ENCODE measurements at places on chromosomes 2 and 18. TPM values are rescaled to one million over a fixed set of nuclear protein-coding genes. Genes with fewer than 3 reads are reported as not detected.
A peak's percentile ranks its signal among the peaks of the same experiment; 100 is the strongest.

DNA sequence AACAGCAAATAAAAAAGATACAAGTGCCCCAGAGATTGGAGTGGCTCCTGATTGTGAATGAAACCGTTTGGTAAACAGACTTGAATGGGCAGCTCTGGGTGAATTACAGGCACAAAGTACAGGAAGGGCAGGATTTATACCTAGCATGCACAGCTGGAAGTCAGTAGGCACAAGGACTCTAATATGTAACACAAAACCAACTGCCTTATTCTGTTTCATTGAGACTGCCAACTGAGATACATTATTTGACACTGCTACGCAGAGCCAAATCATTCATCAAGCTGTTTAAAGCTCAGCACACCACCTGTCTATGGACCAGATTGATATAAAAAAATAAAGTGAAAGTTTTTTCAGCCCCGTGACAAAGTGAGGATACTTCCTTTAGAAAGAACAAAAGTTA, 541.2 kb downstream of the NUP35 start:
- no peak overlapping the region for H3K4me3 ChIP-seq
- no peak for DNase-seq
- H3K27me3 ChIP-seq = no peaks in the 10 kb centered on the region
- H3K27ac ChIP-seq = no peak overlapping the region

GRCh38 chr18:63907664-63908063, at the start of gene SERPINB10:
SERPINB10 (plus strand) TSS chr18:63907958; CDS start chr18:63915511, 7,553 bp downstream.
- H3K27me3 ChIP-seq = no peaks in the 10 kb centered on the region
- H3K4me1 ChIP-seq = no peaks in the 10 kb centered on the region
- no peak for DNase-seq
- H3K27ac ChIP-seq = no peak within 1 kb of the TSS

DNA sequence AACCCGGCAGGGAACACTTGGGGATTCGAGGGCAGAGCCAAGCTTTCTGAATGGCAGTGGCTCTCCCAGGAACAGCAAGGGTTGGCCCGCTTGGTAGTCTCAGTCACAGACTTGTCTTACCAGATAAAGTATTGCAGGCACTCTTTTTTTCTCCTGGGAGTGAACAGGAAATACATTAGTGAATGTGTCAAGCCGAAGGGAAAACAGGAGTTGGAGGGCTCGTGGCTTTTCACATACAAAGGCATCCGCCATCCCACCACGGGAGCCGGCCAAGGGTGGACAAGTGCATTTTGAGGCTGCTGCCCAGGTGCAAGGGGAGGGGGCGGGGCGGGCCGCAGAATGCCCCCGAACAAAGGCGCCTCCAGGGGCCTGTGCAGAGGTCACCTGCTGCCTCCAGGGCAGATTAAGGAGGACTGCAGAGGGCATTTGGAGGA, 163.3 kb upstream of the SIX3 start:
- DNase-seq = no peak
- no peak overlapping the region for H3K4me3 ChIP-seq
- H3K27ac ChIP-seq = no peak overlapping the region
- H3K4me1 ChIP-seq = no peaks in the 10 kb centered on the region

DNA sequence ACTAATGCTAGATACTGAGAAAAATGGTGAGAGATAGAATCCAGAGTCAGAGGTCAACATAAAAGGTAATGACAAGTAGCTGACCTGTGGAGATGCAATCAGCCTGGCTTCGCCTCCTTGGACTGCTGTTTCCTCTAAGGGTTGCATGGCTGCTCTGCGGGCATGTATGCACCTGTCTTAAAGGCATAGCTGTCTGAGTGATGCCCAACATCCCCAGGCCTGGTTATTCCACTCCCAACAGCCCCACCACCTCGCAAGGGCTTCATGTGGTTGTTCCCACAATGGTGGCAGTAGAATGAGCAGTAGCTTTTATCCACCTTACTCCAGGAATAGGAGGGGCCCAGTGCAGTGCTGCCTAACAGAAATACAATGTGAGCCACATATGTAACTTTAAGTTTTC, 69.7 kb upstream of the ALK start:
- no peak overlapping the region for H3K27ac ChIP-seq
- no peak for DNase-seq
- no peak overlapping the region for H3K4me3 ChIP-seq
- no peaks in the 10 kb centered on the region for H3K4me1 ChIP-seq

GRCh38 chr2:88658326-88658725, 31.1 kb upstream of the EIF2AK3 start:
- no peaks in the 10 kb centered on the region for H3K4me1 ChIP-seq
- H3K4me3 ChIP-seq = no peak overlapping the region
- no peaks in the 10 kb centered on the region for H3K27me3 ChIP-seq
- H3K36me3 ChIP-seq = no peaks in the 10 kb centered on the region

- no peaks in the 10 kb centered on the region for H3K4me1 ChIP-seq
- H3K27me3 ChIP-seq = no peaks in the 10 kb centered on the region
- no peak for DNase-seq
- H3K4me3 ChIP-seq = no peak overlapping the region
- no peaks in the 10 kb centered on the region for H3K36me3 ChIP-seq
Observed at GRCh38 chr2:142710336-142710735, 167.1 kb upstream of the KYNU start.

GRCh38 chr2:74593826-74594772, 39.6 kb downstream of the DOK1 start:
- no peak overlapping the region for H3K4me3 ChIP-seq
- no peak overlapping the region for H3K27ac ChIP-seq
- DNase-seq = no peak
- H3K36me3 ChIP-seq = no peaks in the 10 kb centered on the region
- no peaks in the 10 kb centered on the region for H3K4me1 ChIP-seq
- no peaks in the 10 kb centered on the region for H3K27me3 ChIP-seq

The SEH1L gene
- 17.3 TPM for total RNA-seq

GRCh38 chr18:55102958-55103456, 143.7 kb upstream of the CCDC68 start:
- H3K4me1 ChIP-seq = no peaks in the 10 kb centered on the region
- DNase-seq = no peak
- no peaks in the 10 kb centered on the region for H3K36me3 ChIP-seq
- no peaks in the 10 kb centered on the region for H3K27me3 ChIP-seq
- H3K27ac ChIP-seq = no peak overlapping the region

The RMND5A gene
- 27.6 TPM for total RNA-seq

- no peaks in the 10 kb centered on the region for H3K4me1 ChIP-seq
- no peak overlapping the region for H3K4me3 ChIP-seq
- no peaks in the 10 kb centered on the region for H3K36me3 ChIP-seq
- no peaks in the 10 kb centered on the region for H3K27me3 ChIP-seq
- H3K27ac ChIP-seq = peak overlapping the region; percentile 62
Observed at GRCh38 chr2:237865623-237866041, 6.2 kb downstream of the RAMP1 start.

The CELF4 gene
- 1.5 TPM for total RNA-seq

DNA sequence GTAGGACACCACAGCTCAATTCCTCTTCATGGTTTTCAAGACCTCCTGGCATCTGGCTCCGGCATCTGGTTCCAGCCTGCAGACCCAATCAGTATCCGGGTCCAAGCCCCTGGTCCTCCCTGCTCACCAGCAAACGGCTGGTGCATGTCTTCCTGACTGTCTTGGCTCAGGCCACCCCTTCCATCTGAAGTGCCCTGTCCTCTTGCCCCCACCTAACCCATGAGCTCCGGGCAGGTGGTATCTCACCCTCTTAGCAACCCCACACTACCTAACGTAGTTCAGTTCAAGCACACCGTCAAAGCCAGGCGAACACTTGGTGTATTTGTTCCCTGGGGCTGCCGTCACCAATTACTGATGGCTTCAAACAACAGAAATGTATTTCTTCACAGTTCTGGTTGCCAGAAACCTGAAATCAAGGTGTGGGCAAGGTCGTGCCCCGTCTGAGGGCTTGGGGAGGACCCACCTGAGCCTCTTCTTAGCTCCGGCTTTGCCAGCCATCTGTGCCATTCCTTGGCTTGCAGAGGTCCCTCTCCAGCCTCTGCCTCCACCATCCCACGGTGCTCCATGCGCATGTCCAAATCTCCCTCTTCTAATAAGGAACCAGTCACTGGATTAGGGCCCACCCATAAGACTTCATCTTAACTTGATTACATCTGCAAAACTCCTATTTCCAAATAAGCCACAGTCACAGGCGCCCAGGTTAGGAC, 47.2 kb upstream of the ID2 start:
- H3K27ac ChIP-seq = no peak overlapping the region
- H3K36me3 ChIP-seq = no peaks in the 10 kb centered on the region
- no peaks in the 10 kb centered on the region for H3K27me3 ChIP-seq
- no peak for DNase-seq
- no peak overlapping the region for H3K4me3 ChIP-seq

DNA sequence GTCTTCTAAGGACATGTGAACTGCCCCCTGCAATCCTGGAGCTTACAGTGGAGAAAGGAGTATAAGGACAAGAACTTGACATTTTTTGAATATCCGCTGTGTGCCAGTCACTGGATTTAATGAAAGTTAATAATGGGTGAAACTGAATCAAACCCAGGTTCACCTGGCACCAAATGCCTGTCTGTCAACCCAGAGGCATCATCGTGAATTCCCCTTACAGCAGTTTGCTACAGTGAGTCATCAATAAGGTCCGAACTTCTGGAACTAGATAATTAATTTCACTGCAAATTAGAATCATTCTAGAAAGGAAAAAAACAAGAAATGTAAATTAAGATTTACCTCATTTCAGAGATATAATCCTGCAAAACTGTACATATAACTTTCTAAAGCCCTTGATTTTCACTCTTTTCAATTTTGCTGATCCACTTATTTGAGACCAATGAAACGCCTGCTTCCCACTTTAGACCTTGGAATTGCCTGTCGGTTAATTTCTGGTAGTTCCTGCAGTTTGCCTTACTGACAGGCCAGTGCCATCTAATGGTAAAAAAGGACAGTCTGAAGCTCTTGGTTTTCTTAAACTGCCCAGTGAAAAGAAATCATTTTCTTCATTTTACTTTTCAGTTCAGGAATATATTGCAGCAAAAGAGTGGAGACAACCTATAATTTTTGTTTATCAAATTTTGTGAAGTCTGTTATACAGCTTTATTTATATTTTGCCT, 8.2 kb downstream of the DSG2 start:
- no peaks in the 10 kb centered on the region for H3K36me3 ChIP-seq
- no peak overlapping the region for H3K4me3 ChIP-seq
- no peaks in the 10 kb centered on the region for H3K27me3 ChIP-seq
- H3K27ac ChIP-seq = no peak overlapping the region

The CCDC85A gene
- 6.8 TPM for total RNA-seq

- H3K36me3 ChIP-seq = no peaks in the 10 kb centered on the region
- peaks cover 4% of the 10 kb centered on the region for H3K4me1 ChIP-seq
- H3K27me3 ChIP-seq = no peaks in the 10 kb centered on the region
- peak overlapping the region; percentile 67 for H3K4me3 ChIP-seq
- peak overlapping the region; percentile 100 for H3K27ac ChIP-seq
Observed at GRCh38 chr18:9913151-9913525, 678 bp upstream of the VAPA start.

GRCh38 chr2:100941646-100942240, 60.3 kb upstream of the RPL31 start:
- H3K4me1 ChIP-seq = no peaks in the 10 kb centered on the region
- H3K27me3 ChIP-seq = no peaks in the 10 kb centered on the region
- DNase-seq = no peak
- no peaks in the 10 kb centered on the region for H3K36me3 ChIP-seq
- no peak overlapping the region for H3K4me3 ChIP-seq
- H3K27ac ChIP-seq = no peak overlapping the region

The TMEM247 gene
- total RNA-seq = not detected

- no peaks in the 10 kb centered on the region for H3K36me3 ChIP-seq
- no peak for DNase-seq
- no peaks in the 10 kb centered on the region for H3K27me3 ChIP-seq
- H3K27ac ChIP-seq = no peak overlapping the region
Observed at GRCh38 chr18:54255141-54255540, 14.2 kb upstream of the POLI start.

The EPHA4 gene
- 39.3 TPM for total RNA-seq

DNA sequence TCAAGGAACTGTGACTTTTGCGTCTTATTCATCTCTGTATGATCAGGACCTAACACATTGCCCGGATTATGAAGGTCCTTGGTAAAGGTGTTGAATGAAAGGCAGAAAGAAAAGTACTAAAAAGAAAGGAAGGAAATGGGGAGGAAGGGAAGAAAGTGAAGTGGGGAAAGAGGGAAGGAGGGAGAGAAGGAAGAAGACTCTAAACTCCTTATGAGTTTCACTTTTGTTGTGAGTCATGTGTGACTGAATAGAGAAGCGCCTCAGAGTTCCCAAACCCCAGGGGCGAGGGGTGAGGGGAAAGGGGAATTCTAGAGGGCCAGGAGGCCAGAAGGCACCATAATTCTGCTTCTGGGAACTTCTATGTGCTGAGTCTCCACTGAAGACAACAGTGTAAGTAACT, 30.9 kb upstream of the OSBPL6 start:
- no peaks in the 10 kb centered on the region for H3K36me3 ChIP-seq
- no peaks in the 10 kb centered on the region for H3K27me3 ChIP-seq
- no peak for DNase-seq
- H3K4me3 ChIP-seq = no peak overlapping the region

DNA sequence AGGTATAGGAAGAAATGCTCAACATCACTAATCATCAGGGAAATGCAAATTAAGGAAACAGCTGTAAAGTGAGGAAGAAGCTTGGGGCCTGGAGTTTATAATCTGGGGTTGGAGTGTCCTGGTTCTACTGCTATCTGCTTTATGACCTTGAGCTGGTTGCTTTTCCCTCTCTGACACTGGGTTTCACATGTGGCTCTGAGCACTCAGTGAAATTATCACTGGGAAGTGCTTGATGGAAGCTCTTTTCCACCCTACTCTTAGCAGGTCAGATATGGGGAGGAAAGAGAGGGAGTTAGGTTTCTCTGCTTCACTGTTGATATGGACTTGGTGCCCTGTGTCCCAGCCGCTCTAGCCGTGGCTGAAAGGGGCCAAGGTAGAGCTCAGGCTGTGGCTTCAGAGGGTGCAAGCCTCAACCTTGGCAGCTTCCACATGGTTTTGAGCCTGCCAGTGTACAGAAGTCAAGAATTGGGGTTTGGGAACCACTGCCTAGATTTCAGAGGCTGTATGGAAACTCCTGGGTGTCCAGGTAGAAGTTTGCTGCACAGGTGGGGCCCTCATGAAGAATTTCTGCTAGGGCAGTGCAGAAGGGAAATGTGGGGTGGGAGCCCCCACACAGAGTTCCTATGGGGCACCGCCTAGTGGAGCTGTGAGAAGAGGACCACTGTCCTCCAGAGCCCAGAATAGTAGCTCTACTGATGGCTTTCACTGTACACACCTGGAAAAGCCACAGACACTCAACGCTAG, 52.3 kb downstream of the INPP4A start:
- H3K4me3 ChIP-seq = no peak overlapping the region
- H3K27me3 ChIP-seq = no peaks in the 10 kb centered on the region
- H3K36me3 ChIP-seq = no peaks in the 10 kb centered on the region
- no peak overlapping the region for H3K27ac ChIP-seq
- H3K4me1 ChIP-seq = peaks cover 12% of the 10 kb centered on the region

Measured in ovary (tissue), 10 donors.